Endothelial cell (in vitro differentiated cells): ENCODE measurements at places on chromosomes 16 and 17. TPM values are rescaled to one million over a fixed set of nuclear protein-coding genes. Genes with fewer than 3 reads are reported as not detected.

STH gene
- total RNA-seq: not detected

SETD1A gene
- 23.4 TPM for total RNA-seq

MRPL28 gene
- 70.8 TPM for total RNA-seq

DOC2A gene
- 7.4 TPM for total RNA-seq

POLG2 gene
- 21.3 TPM for total RNA-seq

KRTAP2-1 gene
- total RNA-seq: not detected

CES1 gene
- total RNA-seq: not detected

SMIM5 gene
- total RNA-seq: 1.1 TPM

DNA sequence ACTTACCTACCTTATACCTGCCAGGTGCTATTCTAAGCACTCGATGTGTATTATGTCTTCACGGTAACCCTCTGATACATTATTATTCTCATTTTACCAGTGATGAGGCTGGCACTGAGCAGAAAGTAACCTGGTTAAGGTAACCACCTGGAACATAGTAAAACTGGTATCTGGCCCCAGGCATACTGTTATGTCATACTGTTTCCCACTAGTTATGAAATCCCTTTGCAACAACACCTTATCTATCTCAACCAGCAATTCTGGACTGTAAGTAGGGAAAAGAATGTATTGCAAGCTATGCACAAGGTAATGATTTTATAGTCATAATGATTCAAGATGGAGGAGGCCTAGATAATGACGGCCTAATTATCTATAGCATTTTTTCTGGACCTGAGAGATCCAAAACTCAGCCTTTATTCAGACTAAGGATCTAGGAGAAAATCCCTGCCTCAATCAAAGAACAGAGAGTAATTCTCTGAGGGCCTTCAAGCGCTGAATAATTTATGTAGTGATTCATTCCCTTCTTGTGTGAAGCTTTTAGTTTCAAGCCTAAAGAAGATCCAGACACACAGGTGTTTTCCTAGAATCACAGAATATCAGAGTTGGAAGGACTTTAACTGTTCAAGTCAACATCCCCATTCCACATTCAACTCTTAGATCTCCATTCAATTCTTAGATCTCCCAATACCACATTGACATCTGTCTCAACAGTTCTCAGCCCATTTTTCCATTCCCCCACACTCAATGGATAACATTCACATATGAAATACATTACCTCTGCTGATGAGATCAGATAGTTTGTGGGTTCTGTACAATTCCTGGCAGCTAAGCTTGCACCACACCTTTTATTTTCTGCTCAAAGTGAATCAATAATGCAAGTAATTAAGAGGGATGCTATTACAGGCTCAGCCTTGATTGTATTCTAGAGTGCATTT, 14.9 kb upstream of the MMD start:
- no peak overlapping the region for H3K27ac ChIP-seq
- no peaks in the 10 kb centered on the region for H3K36me3 ChIP-seq
- DNase-seq: no peak
- peaks cover 2% of the 10 kb centered on the region for H3K27me3 ChIP-seq
- H3K4me3 ChIP-seq: no peak overlapping the region
- H3K4me1 ChIP-seq: peaks cover 12% of the 10 kb centered on the region

DNA sequence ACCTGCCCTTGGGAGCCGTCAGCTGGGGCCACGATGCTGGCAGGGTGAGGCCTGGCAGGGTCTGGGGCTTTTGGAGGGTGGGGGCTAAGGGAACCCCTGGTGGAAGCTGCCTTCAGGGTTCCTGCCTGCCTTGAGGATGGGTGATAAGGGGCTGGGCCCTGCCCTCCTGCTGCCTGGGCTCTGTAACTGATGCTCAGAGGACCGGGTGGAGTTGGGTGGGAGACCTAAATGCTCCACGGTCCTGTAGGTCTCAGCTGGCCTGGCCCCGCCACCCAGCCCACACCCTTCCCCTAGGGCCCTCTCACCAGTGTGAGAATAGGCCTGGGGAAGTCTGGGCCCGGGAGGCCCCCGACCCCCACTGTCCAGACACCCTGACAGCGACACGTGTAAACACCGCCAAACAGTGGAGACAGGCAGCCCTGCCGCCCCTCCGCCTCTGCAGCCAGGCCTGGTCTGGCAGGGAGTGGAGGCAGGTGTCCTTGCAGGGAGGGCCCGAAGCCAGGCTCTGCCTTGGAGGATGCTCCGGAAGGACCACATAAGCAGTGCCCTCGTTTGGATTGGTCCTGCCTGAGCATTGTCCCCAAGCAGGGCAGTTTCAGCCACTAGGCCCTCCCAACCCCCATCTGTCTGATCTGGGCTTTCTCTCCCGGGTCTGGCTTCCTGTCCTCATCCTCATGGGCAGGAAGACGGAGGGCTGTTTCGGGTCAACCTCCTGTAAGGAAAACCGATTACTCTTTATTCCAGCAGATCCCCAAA, 6.5 kb upstream of the BAHCC1 start:
- no peak overlapping the region for H3K27ac ChIP-seq
- no peak overlapping the region for H3K4me3 ChIP-seq
- peaks cover 22% of the 10 kb centered on the region for H3K27me3 ChIP-seq
- H3K4me1 ChIP-seq: peaks cover 31% of the 10 kb centered on the region
- peaks cover 8% of the 10 kb centered on the region for H3K36me3 ChIP-seq
- DNase-seq: no peak

GRCh38 chr17:73686126-73686525, 41.9 kb upstream of the SDK2 start:
- no peaks in the 10 kb centered on the region for H3K36me3 ChIP-seq
- DNase-seq: no peak
- no peak overlapping the region for H3K27ac ChIP-seq
- H3K27me3 ChIP-seq: peaks cover 5% of the 10 kb centered on the region
- H3K4me3 ChIP-seq: no peak overlapping the region

- no peak for DNase-seq
- no peaks in the 10 kb centered on the region for H3K27me3 ChIP-seq
- H3K4me1 ChIP-seq: no peaks in the 10 kb centered on the region
- no peak overlapping the region for H3K4me3 ChIP-seq
Measured at GRCh38 chr17:4293572-4293971, 29.8 kb upstream of the ANKFY1 start.

DNA sequence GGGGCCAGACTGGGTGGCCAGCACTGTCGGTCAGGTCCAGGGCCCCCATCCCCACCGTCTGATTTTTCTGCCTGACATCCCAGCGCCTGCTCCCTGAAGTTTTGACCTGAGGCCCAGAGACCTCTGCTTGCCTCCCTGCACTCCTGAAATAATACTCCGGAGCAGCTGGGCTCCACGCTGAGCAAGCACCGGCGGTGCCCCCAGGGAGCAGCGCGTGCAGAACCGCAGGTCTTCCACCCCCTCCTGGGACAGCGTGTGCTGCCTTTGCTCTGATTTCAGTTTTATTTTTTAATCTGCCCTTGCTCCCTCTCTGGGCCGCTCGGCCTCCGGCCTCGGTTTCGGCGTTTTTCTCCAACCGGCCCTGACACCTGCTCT, 132.4 kb upstream of the GSE1 start:
- peaks cover 9% of the 10 kb centered on the region for H3K27me3 ChIP-seq
- H3K4me1 ChIP-seq: peaks cover 2% of the 10 kb centered on the region
- H3K27ac ChIP-seq: no peak overlapping the region
- no peaks in the 10 kb centered on the region for H3K36me3 ChIP-seq
- no peak for DNase-seq

GRCh38 chr17:2025622-2026309, 632 bp upstream of the RTN4RL1 start:
- H3K4me1 ChIP-seq: peaks cover 13% of the 10 kb centered on the region
- peaks cover 22% of the 10 kb centered on the region for H3K27me3 ChIP-seq
- H3K27ac ChIP-seq: peak overlapping the region; percentile 72
- H3K4me3 ChIP-seq: peak overlapping the region; percentile 56
- peak; percentile 77 for DNase-seq

DNA sequence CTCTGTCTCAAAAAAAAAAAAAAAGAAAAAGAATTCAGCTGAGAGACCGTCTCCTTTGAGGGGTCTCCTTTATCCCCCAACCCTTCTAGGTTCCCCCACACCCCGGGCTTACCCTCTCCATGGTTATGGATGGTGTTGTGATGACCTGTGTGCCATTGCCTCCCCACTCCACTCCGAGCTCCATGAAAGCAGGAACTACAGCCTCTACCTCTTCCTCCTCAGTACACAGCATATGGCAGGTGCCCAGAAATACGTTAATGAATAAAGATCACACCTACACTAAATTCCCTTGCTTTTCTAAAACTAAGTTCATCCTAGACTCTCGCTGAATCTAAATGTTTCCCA, 17.2 kb downstream of the COPRS start:
- H3K27ac ChIP-seq: no peak overlapping the region
- no peaks in the 10 kb centered on the region for H3K4me1 ChIP-seq
- no peak for DNase-seq
- H3K27me3 ChIP-seq: no peaks in the 10 kb centered on the region

GRCh38 chr16:88003736-88004135, 52.5 kb downstream of the BANP start:
- no peak for DNase-seq
- H3K27ac ChIP-seq: no peak overlapping the region
- H3K4me3 ChIP-seq: no peak overlapping the region
- peaks cover 32% of the 10 kb centered on the region for H3K36me3 ChIP-seq
- H3K4me1 ChIP-seq: peaks cover 24% of the 10 kb centered on the region

DNA sequence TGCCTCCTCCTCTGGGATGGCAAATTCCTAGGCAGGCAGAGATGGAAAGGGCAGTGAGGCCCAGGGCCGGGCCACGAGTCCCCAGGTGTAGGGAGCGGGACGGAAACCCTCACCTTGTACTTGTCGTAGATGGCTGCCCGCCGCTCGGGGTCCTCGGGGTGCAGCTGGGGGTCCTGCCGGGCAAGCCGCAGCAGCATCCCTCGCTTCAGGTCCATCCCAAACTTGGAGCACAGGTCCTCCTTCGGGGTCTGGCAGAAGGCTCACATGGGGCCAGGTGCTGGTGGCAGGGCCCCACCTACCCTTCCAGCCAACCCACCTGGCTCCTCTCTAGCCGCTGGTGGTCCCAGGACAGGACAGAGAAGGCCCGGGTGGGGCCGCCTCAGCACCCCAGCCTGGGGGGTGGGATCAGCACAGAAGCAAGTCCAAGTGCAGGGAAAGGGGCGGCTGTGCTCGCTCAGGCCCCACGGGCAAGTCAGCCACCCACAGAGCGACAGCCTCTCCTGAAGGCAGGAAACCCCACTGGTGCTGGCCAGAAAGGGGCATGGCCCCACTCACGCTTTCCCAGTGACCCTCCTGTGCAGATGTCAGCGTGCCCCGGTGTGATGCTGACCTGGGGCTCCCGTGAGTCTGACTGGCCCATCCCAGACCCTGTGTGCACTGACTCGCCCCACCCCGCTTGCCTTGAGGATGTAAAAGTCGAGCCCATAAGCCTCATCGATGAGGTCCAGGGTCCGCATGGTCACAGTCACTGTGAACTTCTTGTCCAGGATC, 1.8 kb downstream of the MRPL28 start:
- peaks cover 12% of the 10 kb centered on the region for H3K27me3 ChIP-seq
- H3K4me3 ChIP-seq: no peak overlapping the region
- H3K27ac ChIP-seq: no peak overlapping the region
- H3K4me1 ChIP-seq: peaks cover 2% of the 10 kb centered on the region
- DNase-seq: no peak

DNA sequence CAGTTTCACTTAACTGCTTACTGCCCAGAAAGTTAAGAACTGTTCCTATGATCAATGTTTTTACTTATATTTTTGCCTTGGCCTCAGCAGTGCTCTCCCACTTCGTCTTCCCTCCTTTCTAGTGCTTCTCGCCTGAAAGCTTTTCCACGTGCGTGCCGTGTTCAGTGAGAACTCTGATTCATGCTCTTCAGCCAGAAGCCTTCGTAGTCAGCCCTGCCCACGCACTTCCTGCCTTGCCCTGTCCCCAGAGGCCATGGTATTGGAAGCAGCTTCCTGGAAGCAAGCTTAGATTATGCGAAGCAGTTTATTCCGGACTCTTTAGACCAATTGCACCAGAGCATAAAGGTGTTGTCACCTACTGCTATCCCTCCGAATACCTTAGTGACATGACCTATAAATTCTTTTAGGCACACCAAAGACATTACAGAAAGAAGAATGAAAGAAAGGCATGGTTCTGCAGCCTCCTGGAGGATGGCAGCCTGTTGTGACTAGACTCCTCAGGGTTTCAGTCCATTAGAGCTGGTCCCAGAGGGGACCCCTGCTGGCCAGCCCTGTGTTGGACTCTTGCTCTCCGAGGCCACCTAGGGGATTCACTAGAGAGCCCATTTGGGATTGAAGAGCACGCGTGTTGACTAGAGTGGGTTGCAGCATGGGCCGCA, 105.2 kb downstream of the RPTOR start:
- DNase-seq: peak; percentile 69
- no peaks in the 10 kb centered on the region for H3K27me3 ChIP-seq
- no peak overlapping the region for H3K27ac ChIP-seq
- peaks cover 24% of the 10 kb centered on the region for H3K4me1 ChIP-seq
- no peak overlapping the region for H3K4me3 ChIP-seq

GRCh38 chr17:60792250-60792898, 114.7 kb downstream of the BCAS3 start:
- no peaks in the 10 kb centered on the region for H3K4me1 ChIP-seq
- no peak overlapping the region for H3K4me3 ChIP-seq
- no peaks in the 10 kb centered on the region for H3K27me3 ChIP-seq

DNA sequence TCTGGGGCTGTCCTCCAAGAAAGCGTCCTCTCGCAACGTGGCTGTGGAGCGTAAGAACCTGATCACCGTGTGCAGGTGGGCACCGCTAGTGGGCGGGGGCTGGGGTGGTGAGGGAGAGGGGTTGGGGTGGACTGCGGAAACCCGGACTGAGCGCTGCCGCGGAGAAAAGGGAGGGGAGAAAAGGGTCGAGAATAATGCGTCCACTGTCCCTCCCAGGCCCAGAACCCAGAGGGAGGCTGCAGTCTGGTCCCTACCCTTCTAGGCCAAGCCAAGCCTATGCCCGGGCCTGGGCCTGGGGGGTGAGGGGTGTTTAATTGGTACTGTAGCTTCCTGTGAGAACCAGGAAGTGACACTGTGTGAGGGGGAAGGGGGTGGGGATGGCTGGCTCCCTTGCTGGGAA, 464 bp downstream of the RUNDC3A start:
- peaks cover 14% of the 10 kb centered on the region for H3K27me3 ChIP-seq
- peaks cover 4% of the 10 kb centered on the region for H3K4me1 ChIP-seq
- no peak overlapping the region for H3K27ac ChIP-seq
- no peak for DNase-seq
- no peaks in the 10 kb centered on the region for H3K36me3 ChIP-seq

DNA sequence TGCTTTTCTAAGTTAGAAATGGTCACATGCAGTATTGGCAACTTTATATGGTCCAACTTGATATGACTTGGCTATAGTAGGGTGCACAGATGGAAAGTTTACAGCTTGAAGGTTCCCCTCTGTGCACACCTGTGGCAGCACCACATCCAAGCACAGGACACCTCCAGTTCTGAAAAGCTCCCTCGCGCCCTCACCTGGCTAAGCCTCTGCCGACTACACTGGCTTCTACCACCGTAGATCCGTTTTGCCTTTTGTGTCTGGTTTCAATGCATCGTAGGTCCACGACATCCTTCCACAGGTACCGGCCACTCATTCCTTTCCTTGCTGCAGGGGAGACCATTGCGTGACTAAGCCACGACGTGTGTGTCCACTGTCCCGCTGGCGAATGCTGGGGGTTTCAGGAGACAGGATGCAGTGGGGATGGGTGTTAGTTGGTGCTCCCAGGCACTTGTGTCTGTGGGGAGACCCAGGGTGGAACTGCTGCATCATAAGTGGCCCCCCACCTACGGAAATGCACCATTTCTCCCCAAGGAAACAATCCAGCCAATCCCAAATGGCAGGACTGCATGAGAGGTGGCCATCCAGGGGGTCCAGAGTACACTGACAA, 4.9 kb upstream of the RASD1 start:
- H3K36me3 ChIP-seq: no peaks in the 10 kb centered on the region
- peaks cover 16% of the 10 kb centered on the region for H3K27me3 ChIP-seq
- no peak overlapping the region for H3K27ac ChIP-seq
- no peak overlapping the region for H3K4me3 ChIP-seq

- H3K27me3 ChIP-seq: peaks cover 5% of the 10 kb centered on the region
- H3K27ac ChIP-seq: no peak overlapping the region
- no peak for DNase-seq
- H3K36me3 ChIP-seq: peaks cover 26% of the 10 kb centered on the region
Measured at GRCh38 chr16:55508271-55508921, 476 bp upstream of the LPCAT2 start.
